Effector CD4-positive, alpha-beta T cell (primary cell): ENCODE measurements at places on chromosomes 11 and 22.

DNA sequence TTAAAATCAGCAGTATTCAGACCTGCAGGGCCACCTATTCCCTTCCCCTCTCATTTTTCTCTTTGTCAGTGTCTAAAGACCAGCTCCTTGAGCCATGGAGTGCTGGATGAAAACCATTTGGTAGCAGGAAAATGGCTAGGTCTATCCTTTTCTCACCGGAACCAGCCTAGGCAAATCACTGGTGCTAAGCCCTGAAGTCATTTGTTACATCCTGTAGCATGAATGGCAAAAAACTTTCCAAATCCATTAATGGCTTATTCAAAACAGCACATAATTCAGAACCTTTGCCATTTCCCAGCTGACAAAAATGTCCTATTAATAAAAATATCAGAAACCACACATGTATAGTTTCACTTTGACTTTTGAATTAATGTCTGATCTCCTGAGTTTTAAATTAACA is 209.5 kb upstream of the E2F8 start:
- no peak for DNase-seq

GRCh38 chr22:22535662-22536061 is 15.6 kb upstream of the ZNF280A start:
- no peak for DNase-seq

GRCh38 chr11:107683061-107683460 is 28.8 kb downstream of the SLN start:
- DNase-seq = no peak

DNA sequence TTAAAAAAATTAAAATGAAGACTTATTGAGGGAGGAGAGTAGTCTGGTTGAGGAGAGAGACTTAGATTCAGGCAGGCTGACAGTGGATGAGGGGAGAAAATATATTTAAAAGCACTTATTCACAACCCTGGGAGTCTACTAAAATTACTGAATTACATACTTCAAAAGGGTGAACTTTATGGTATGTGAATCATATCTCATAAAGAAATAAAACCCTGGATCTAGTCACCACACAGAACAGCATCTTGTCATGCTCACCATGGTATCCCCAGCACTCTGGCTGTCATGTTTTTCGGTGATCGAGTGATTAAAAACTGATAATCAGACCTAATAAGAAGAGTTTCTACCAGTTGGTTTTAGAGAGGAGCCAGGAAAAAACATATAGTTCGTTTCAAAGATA is 11.0 kb downstream of the TEAD1 start:
- DNase-seq = no peak

GRCh38 chr11:46701078-46701654 is 335 bp downstream of the ZNF408 start:
- DNase-seq = no peak

GRCh38 chr11:6323291-6323905 is 3.1 kb upstream of the CAVIN3 start:
- DNase-seq = no peak

- DNase-seq = no peak
These were observed 155.4 kb upstream of the PDGFD start for GRCh38 chr11:104319396-104319795.

GRCh38 chr22:41288245-41288946 is 2.4 kb upstream of the RANGAP1 start:
- DNase-seq = no peak

GRCh38 chr11:108148556-108148955 is 27.2 kb downstream of the ACAT1 start:
- DNase-seq = no peak

DNA sequence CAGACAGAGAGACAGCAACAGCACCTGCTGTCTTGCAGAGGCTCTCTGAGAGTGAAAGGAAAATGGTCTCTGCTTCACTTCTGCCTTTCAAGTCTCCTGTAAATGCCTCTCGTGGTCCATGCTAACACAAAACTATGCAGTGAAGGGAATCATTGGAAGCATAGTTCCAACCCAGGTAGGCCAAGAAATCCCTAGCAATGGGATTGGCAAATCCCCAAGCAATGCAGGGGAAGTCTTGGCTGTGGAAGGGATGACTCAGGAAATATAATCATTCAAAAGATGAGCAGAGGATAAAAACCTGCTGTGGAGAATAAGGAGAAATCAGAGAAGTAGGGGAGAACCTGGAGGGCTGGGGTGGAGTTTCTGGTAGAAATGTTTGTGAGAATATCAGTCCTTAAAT is 216.1 kb upstream of the ZBED5 start:
- no peak for DNase-seq

- no peak for DNase-seq
These were observed 175.8 kb downstream of the DSCAML1 start for GRCh38 chr11:117621226-117621625.

GRCh38 chr22:44605486-44605885 is 96.5 kb upstream of the PRR5 start:
- no peak for DNase-seq

DNA sequence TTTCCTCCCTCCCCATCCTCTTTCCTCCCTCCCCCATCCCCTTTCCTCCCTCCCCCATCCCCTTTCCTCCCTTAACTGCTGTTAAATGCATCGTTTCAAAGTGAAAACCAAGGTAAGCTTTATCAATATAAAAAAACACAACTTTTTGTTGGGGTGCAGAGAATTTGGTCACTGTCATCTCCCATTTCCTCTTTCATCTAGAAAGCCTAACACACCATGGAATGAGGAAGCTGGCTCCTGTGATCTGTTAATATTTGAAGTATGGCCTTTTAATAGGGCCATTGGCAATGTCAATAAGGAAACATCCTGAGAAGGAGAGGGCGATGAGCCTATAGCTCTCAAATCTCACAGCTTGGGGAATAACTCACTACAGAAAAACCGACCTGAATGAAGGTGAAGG is 7.0 kb downstream of the EXPH5 start:
- DNase-seq = no peak

- no peak for DNase-seq
These were observed 2.6 kb upstream of the MEI1 start for GRCh38 chr22:41696703-41697102.

DNA sequence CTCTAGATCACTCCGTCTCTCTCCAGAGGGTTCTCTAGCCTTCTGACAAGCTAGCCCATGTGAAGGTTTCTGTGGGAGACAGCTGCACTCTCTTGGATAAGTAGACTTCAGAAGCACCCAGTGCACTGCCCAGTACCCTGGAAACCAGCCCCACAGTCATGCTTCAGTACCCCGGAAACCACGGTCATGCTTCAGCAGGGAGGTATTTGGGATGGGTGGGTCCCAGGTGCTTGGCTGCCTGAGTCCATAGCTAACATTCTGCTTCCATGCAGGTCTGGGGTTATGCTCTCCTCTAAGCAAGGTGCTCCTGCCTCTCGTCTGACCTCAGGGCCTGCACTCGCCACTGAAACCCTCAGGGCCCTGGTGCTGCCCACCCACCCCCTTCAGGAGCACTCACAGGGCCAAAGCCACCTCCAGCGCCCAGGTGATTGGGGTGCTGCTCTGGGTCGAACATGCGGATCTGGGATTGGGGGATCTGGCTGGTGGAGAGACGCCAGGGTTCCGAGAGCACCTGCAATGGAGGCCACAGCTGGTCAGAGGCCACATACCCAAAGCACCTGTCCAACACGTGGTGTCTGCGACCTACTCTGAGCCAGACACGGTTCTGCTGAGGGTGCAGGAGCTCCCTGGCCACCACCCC is 7.3 kb upstream of the SYCE3 start:
- DNase-seq = no peak

- no peak for DNase-seq
These were observed 5.2 kb downstream of the IFT27 start for GRCh38 chr22:36770513-36771231.

DNA sequence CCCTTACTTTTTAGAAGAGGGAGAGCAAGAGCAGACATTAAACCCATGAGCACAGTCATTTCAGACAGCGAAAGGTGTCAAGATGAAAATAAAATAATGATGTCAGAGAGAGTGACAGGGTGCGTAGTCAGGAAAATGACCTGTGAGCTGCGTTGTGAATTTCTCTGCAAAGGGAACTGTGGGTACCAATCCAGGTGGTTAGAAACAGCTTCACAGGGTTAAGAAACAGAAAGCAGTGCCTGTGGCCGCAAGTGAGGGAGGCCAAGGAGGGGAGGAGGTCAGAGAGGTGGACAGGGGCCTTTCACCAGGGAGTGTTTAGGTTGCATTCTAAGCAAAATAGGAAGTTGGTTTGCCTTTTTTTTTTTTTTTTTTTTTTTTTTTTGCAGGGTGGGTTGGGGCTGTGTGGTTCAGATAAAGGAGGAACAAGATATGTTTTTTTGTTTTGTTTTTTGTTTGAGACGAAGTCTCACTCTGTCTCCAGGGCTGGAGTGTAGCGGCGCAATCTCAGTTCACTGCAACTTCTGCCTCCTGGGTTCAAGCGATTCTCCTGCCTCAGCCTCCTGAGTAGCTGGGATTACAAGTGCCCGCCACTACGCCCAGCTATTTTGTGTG is 7.9 kb downstream of the TIGD3 start:
- DNase-seq = no peak

DNA sequence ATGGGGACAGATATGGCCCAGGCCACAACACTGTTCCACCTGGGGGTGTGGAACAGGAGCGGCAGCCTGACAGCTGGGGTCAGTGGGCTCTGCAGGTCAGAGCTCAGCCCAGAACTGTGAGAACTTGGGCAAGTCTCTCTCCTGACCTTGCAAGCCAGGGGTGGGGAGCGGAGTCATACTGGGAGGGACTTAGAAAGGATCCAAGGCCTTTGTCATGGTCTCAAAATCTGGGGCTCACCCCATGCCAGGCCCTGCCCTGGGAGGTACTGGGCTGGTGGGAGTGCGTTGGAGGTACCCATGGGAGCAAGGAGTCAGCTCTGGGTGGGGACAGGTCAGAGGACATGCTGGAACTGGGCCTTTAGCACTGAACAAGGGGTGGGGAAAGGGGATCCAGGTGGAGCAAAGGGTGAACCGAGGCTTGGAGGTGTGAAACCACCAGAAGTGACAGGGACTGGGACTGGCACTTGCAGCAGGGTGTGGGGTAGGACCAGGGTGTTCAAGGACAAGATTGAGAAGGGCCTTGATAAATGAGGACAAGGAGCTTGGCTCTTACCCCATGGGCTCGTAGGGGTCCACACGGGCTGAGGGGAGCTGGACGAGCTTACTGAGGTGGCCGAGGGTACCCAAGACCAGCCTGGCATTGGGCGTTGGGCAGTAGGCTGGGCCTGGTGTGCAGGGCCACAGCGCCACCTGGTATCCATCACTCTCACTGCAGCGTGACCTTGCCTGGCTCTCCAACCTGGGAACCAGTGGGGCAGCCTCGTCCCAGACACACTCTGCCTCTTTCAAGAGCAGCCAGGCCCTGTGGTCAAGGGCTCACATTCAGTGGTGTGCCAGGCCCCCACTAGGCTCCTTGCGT is 7.4 kb upstream of the PMM1 start:
- DNase-seq = peak; percentile 9

DNA sequence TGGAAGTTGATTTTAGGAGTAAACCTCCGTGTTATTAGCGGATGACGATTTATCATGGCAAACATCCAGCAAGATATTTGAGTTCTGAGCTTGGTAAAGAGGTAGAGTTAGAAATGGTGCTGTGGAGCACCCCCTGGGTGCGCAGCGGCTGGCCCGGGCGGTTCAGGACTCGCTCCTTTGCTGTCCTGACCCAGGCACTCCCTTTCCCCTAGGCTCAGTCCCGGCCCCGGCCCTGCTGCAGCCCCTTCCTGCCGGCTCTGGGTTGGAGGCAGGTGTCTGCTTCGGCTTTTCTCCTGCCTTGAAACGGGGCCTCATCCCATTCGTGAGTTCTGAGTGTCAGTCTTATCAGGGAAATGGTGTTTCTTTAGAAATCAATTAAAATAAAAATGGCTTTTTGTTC is 33.4 kb downstream of the AP2A2 start:
- no peak for DNase-seq

DNA sequence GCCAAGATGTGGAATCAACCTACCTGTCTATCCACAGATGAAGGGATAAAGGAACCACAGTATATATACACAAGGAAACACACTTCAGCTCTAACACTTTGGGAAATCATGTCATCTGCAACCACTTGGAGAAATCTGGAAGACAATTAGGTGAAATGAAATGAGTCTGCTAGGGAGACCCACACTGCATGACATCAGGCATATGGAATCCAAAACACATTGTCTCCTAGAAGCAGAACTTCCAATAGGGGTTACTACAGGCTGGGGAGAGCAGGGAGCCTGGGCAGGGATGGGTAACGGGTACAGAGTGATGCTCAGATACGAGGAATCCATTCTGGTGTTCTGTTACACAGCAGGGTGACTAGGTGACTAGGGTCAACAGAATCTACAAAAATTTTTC is 18.3 kb downstream of the RGL4 start:
- no peak for DNase-seq

- no peak for DNase-seq
These were observed 441 bp upstream of the RPS6KA4 start for GRCh38 chr11:64358536-64358906.

GRCh38 chr22:47786650-47787290 is 1024.3 kb downstream of the TBC1D22A start:
- no peak for DNase-seq

DNA sequence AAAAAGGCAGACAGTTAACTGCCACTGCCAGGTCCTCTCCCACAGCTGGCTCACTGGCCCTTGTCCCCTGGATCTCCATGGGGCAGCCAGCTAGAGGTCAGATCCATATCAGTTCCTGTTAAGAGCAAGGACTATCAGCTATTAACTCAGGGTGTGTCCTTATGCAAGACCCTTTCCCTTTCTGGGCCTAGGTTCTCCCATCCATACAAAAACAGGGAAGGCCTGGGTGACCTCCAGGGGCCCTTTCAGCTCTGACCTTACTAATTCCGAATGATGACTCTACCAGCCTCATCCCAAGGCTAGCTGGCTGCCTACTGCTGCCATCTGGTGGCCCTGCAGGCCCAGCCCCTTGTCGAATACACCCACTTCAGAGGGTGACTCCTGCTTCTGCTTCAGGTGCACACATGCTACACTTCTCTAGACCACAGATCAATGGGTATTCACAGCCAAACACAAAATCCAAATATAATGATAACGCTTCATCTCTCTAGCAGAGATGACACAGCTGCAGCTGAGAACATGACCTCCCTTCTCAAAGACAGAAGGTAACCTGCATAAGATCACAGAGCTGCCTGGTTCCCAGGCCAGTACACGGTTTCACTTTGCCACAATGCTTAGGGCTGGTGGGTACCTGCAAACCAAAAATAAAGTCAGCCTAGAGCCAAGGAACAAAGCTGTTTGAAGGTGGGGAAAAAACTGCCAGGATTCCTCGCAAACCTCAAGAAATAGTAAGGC is 34.1 kb downstream of the SERGEF start:
- no peak for DNase-seq

- no peak for DNase-seq
These were observed 657 bp downstream of the CWC15 start for GRCh38 chr11:94972700-94973098.

DNA sequence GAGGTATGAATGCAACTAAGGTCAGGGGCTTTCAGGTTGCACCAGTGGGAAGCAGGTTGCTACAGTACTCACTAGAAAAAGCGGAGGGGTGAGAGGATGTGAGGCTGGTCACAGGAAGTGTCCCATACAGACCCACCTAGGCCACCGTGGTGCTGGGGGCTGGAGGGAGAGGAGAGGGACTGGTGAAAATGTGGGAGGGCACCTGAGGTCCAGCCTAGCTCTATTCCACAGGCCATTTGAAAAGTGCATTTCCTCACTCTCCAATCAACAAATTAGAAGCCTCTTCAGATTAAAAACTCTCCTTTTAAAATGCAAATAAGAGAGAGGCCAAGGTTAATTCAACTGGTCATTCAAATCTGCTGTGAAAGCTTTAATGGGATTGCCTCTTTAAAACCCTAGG is 38.6 kb upstream of the NCAM1 start:
- DNase-seq = no peak
